Choroid plexus epithelial cell (primary cell): ENCODE measurements at places on chromosomes 11 and 22.
A peak's percentile ranks its signal among the peaks of the same experiment; 100 is the strongest.

DNA sequence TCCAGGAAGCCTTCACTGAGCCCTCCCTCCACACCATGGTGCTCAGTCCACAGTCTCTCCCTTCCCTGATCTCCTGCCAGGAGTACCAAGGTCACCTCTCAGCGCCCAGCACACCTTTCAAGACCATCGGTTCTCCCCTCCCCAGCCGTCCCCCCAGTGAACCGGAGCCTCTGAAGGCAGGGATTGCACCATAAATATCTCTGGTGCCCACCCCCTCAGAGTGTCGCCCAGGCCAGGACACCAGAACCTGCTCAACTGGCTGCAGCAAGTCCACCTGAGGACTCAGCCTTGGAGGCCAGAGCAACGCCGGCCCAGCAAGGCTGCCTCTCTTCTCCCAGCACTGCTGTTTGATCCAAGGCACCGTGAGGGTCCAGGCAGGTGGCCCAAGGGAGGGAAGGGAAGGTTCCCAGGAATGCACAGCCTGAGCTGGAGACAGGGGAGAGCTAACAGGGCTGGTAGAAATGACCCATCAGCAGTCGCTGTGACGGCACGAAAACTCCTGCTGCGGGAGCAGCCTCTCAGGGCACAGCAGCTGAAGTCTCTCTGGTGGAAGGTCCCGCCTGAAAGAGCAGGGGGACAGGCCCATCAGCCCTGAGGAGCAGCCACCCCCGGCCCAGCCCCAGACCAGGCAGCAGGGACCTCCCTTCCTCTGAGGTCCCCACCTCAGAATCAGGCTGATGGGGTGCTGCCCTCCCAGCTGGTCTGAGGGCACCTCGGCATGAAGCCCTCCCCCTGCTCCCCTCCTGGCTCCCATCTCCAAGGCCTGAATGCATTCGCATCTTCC lies 80.3 kb downstream of the BUD13 start:
- DNase-seq = no peak

GRCh38 chr22:44811141-44811540 lies 58.8 kb downstream of the ARHGAP8 start:
- no peak for DNase-seq

DNA sequence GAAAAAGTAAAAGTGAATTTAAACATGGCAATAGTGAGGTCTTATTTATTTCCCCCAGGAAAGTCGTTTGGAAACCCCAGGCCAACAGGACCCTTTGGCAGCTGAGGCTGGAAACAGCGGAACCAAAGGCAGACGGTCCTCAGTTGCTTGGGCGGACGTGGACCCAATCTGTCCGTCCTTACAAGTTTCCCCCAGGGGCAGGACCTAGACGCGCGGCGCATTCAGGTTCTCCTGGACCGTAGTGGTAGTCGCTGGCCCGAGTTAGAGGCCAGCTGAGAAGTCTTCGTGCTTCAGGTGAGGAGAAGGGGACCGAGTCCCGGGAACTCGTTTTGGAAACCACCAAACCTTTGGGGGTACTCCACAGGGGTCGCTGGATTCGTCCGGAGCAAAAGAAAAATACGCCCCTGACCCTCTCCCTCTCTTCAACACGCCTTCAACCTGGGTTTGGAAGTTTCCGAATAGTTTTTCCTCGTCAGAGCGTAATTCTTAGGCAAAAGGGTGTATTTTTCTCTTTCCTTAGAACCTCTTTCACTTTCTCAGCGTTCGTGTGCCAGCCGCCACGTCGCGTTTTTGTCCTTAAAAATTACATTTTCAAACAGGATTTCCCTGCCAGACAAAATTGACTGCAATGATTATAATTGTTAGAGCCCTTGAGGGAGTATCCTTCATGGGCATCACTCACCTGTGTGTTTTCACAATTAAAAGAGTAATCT lies 2.1 kb downstream of the METTL15 start:
- peak; percentile 86 for DNase-seq

GRCh38 chr11:23143022-23143421 lies 282.7 kb upstream of the CCDC179 start:
- DNase-seq = no peak

GRCh38 chr11:113496026-113496651 lies 20.9 kb upstream of the DRD2 start:
- no peak for DNase-seq

DNA sequence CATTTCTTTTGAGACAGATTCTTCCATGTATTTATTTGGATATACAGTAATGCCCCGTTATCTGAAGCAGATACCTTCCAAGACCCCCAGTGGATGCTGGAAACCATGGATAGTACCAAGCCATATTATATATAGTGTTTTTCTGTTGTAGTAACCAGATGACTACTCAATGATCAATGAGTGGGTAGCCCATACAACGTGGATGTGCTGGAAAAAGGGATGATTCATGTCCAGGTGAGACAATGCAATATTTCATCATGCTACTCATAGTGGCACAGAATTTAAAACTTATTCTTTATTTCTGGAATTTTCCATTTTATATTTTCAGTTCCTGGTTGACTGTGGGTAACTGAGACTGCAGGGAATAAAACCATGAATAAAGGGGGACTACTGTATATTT lies 427.5 kb downstream of the METTL15 start:
- no peak for DNase-seq
